ENCODE measurements at places on chromosomes 4 and X. TPM values are rescaled to one million over a fixed set of nuclear protein-coding genes. Genes with fewer than 3 reads are reported as not detected.

Gene DDX53
- not detected for total RNA-seq

Gene L1CAM
- total RNA-seq = 0.30 TPM

GRCh38 chr4:115851918-115852766, 738.7 kb upstream of the NDST4 start:
- no peak for DNase-seq

DNA sequence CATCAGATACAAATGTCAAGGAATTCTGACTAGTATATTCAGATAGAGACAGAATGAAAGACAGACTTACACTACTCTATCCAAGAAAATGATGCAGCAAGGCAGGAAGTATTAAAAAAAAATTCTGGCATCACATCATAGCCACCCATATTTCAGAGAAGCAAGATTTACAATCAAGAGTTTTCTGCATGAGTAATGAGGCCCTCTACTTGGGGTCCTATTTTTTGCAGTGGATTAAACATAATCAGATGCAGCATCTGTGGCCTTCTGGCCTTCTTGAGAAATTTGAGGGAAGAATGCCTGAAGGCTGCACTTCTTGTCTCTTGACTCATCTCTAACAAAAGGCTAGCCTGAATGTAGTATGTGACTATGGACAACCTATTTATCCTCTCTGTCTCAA, 48.2 kb upstream of the SLIT2 start:
- peak; percentile 21 for DNase-seq

GRCh38 chr4:76977736-76978350, 28.3 kb downstream of the SEPTIN11 start:
- no peak for DNase-seq

GRCh38 chr4:140044337-140044902, 109.6 kb downstream of the MAML3 start:
- no peak for DNase-seq

- no peak for DNase-seq
Observed at GRCh38 chrX:2251211-2251610, 249.6 kb downstream of the DHRSX start.

DNA sequence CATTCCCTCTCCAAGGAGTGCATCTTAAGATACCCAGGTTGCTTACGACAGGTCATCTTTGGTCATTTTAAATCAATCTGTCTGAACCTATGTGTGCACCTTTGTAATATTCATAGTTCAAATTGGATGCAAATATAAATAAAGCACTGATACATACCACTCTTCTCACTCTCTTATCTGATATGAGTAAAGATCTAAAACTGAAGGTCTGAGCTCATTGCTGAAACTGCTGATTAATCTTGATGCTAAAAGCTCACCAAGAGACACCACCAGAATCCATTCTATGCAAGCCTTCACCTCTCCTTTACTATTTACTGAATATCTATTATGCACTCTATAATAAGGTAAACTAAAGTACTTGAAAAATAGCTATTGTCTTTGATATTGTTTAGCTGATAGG, 16.6 kb downstream of the HSD17B13 start:
- DNase-seq = no peak

- DNase-seq = no peak
Observed at GRCh38 chr4:1869530-1870327, 1.5 kb upstream of the NSD2 start.

DNA sequence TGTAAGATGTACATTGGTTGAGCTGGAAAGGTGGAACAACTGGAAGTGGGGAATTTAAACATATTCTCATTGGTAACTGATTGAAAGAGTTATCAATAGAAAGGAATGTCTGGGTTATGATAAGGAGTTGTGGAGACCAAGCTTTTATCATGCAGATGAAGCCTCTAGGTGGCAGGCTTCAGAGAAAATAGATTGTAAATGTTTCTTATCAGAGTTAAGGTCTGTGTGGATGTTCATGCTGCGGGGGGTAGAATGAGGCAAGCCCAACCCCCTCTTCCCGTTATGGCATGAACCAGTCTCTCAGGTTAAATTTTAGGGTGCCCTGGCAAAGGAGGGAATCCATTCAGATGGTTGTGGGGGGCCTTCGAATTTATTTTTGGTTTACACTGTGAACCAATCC, 16.0 kb downstream of the ARSD start:
- DNase-seq = no peak

- no peak for DNase-seq
Observed at GRCh38 chr4:95547715-95548471, 880 bp downstream of the UNC5C start.

Measured in MG63 (cell line).